ENCODE measurements at places on chromosomes 7 and 10. TPM values are rescaled to one million over a fixed set of nuclear protein-coding genes. Genes with fewer than 3 reads are reported as not detected.

MKI67 gene
- 89.3 TPM for polyA plus RNA-seq

PTF1A gene
- not detected for polyA plus RNA-seq

GDF2 gene
- not detected for polyA plus RNA-seq

FXYD4 gene
- not detected for polyA plus RNA-seq

ITPRID1 gene
- not detected for polyA plus RNA-seq

CACNA2D1 gene
- 33.9 TPM for polyA plus RNA-seq

HMX3 gene
- not detected for polyA plus RNA-seq

PTPN20 gene
- polyA plus RNA-seq = 7.3 TPM

H2AZ2 gene
- 291 TPM for polyA plus RNA-seq

ALDH18A1 gene
- polyA plus RNA-seq = 83.8 TPM

CFAP69 gene
- polyA plus RNA-seq = 22.5 TPM

DNA sequence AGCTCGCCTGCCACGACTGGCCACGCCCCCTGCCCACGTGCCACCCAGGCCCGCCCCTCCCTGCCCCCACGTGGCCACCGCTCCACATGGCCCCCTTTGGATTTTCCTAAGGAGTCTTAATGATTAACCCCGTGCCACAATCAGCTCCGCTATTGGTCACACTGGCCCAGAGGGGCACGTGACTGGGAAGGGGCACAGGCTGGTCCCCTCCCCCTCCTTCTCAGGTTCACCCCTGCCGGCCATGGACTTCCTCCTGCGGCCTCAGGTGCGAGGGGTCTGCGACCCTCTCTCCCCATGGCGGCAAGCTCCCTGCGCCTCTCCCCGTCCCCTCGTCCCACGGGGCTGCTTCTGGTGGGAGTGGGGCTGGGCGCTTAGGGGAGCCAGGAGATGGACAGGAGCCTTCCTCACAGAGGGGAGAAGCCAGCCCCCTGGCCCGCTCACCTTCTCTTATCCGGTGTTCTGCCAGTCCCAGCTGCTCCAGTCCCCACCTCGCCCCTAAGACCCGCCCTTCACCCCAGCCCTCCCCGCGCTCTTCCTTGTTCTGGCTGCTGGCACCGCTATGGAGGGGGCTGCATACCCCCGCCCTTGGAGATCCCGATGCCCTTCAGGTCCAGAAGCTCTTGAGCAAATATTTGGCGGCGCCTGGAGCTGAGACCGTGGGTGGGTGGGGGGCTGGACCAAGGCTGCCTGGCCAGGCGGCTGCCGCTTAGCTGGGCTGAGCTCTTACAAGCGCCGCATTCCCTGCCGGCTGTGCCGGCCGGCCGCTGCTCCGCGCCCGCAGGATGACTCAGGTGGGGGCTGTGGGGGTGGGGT, 3.2 kb downstream of the SLC4A2 start:
- DNase-seq = peak; percentile 77

DNA sequence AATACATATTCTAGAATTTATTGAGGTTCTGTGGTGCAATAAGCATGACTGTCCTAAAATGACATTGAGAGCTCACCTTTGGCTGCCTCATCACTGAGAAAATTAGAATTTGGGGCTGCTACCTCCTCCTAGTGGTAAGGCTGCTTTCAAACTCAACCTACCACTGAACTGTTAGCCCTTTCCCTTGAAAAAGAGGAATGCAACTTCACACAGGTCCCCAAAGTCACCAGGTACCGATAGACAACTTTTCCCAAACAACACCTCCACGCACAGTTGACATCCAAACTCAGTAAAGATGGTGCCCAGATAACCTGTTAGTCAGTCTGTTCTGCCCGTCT, 75.9 kb upstream of the SCIN start:
- no peak for DNase-seq

- no peak for DNase-seq
Observed at GRCh38 chr7:30285067-30285535, 704 bp downstream of the ZNRF2 start.

DNA sequence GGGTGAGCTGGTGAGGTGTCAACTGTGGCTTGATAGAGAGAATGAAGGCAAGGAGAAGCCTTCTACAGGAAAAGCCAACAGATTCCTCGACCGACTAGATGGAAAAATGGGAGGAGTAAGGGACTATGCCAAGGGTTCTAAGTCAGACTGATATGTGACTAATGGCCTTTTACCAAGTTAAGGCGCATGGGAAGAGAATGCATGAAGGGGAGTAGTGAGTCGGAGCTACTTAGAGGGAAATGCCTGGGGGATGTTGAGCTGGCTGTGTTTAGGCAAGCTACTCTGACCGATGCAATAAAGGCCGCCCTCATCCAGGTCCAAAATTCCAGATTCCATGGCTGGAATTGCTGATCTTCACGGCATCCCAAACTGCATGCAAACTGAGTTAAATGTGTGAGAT, 48.2 kb downstream of the APBB1IP start:
- no peak for DNase-seq

GRCh38 chr7:131931370-131931769, 374.9 kb upstream of the PODXL start:
- DNase-seq = no peak

GRCh38 chr7:8391353-8392062, 41.9 kb upstream of the NXPH1 start:
- DNase-seq = no peak

DNA sequence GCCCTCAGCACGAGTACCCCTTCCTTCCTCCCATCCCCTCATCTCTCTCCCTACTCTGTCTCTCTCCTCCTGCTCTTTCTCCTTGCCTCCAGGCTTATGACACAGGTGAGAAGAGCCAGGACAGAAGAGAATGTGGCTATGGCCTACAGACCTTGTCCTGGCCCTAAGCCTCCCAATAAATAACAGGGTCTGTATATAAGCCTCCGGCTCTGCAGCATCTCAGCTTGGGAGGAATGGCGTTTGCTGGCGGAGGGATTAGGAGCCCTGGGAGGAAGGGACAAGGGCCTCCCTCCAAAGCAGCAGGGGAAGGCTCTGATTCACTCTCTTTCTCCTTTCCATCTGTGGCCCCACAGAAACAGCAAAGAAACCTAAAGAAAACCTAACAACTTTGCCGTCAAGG, 45.8 kb downstream of the COL13A1 start:
- DNase-seq = no peak

DNA sequence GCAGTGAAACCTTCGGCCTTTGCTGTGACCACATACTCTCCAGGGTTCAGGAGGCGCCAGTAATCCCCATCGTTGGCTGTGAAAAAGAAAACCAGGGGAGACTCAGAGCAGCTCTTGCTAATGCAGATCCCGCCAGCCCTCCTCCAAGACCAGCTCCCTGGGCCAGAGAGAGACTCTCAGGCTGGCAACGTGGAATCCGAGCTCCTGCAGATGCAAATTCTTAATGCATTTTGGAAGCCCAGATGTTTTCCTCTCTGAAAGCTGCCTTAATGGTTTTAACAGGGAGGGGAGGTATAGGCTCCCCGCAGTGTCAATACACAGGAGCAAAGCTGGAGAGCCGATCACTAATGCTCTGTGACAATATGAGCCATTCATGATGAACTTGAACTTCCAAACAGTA, 80.8 kb downstream of the GPR26 start:
- no peak for DNase-seq

DNA sequence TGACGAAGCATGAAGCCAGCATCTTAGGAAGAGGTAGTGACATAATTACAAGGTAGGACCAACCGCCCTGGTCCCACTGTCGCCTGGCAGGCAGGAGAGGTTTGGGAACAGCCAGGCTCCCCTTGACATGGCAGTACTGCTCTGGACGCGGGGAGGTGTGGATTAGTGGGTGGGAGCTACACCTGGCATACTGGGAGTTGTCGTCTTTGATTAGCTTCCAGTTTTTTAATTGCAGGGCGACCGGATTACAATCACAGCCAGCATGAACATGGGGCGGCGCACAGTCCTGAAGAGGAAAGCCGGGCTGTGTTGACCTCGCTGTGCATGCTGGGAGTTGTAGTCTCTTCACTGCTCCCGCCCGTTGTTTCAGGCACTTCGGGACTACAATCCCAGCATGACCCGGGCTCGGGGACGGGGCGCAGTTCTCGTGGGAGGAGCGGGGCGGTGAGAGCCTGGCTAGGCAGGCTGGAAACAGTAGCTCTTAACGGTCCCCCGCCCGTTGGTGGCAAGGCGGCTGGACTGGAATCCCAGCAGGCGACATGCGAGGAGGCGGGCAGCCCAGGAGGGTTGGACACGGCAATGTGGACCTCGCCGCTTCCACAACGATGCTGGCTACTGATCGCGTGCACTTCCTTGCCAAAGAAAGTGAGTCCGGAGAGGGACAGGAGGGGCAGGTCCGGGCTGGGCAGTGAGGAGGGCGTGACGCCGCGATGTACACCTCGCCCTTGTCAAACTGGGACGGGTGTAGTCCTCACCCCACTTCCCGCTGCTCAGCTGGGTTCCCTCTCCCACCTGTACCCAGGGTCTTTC, 98.0 kb upstream of the ZNF722 start:
- peak; percentile 3 for DNase-seq

DNA sequence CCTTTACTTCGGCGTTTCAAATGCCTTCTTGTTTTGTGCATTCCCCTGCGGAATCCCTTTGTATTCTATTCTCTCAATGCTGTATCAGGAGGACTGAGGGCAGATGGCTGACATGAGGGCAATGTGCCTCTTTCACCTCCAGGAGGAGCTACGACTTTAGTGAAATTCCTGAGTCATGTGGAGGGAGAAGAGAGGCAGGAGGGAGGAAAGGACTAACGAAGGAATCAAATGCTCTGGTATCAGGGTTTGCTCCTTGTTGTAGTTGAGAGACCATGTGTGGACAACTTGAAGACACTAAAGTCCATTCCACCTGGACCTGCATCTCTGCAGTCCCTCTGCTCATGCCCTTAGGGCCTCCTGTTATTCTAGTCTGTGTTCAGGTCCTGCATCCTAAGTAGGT, 40.2 kb upstream of the PRSS58 start:
- DNase-seq = no peak

GRCh38 chr7:128266529-128266882, 25.4 kb downstream of the LEP start:
- no peak for DNase-seq

GRCh38 chr10:110850099-110850498, 21.6 kb upstream of the PDCD4 start:
- DNase-seq = no peak

DNA sequence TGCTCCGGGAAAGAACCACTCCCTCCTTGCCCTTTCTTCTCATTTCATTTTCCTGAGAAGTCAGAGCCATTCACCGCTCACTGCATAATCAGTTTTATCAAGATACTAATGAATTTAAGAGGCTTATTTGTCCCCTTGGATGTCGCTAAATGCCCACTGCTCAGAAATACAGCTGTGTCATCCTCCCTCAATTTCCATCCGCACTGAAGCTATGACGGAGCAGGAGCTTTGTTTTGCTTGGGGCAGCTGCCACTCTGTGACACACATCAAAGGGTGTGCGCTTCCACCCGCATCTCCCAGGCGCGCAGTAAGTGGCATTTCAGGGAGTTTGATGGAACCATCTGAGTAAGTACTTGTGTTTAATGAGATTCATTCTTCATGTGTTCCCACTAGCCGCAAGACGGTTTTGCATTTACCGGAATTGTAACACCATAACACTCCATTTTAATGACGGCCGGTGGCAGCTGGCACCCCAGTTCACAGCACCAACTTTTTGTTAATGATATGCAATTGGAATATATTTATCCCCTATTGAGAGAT, 103.8 kb upstream of the PARD3 start:
- DNase-seq = no peak

DNA sequence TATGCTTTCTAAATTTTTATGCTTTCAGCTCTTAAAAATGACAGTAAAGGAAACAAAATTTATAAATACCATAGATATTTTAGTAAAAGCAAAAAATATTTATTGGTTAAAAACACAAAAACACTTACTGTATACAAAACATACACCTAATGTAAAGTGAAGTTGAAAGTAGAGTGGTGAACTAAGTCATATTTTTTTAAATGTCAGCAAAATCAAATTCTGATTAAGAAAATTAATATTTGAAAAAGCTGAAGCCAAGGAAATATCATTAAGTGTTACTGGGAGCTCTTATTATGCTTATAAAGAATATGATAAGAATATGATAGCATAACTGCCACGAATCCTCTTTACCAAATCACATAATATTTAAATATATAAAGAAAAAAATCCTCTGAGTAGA, 65.3 kb upstream of the PLXDC2 start:
- DNase-seq = no peak

DNA sequence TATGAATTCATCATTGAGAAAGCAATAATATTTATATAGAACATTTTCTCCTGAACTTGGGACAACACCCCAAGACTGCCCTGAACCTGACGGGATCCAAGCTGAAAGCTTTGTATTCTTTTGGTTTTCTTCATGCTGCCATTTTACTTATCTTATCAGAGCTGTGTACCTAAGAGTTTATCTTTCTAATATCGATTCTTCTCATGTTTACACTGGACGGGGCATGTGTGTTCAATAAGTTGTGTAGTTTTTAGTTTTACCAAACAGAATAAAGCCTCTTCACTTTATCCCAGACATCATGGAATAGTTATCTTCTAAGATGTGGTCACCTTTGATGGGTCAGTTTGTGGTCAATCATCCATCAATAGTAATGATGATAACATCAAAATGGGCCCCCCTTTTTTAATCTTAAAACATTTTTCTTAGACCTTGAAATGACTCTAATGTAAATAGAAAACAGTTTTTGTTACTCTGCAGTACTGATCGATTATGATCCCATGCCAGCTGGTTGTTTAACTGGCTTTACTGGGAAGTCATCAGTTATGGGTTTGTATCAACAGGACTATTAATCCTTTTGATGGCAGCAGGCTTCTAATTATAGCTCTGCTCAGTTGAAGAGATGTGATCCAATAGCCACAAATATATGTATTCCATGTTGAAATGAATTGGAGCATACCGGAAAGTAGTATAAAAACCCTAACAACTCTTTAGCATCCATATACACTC, 446.1 kb downstream of the KCNMA1 start:
- no peak for DNase-seq

DNA sequence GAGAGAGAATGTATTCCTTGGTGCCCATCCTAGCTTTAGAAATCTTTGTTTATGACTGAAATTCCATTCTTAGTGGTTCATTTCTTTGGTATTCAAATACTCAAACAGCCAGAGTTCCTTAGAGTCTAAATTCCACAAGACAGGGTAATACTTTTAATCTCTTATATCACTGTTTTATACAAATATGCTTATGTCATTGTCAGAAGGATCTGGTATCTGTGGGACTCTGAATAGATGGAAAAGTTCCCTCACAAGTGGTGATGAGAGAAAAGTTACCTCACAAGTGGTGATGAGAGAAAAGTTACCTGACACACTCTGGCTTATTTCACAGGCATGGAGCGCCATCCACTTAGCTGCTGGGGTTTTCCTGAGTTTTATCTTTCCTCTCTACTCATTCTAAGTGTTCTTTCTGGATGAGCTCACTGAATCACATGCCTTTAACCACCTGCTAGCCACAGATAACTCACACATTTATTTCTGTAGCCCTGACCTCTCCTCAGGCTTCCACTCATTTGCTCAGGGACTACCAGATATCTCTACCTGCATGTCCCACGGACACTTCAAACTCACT, 784.0 kb downstream of the SUGCT start:
- no peak for DNase-seq

DNA sequence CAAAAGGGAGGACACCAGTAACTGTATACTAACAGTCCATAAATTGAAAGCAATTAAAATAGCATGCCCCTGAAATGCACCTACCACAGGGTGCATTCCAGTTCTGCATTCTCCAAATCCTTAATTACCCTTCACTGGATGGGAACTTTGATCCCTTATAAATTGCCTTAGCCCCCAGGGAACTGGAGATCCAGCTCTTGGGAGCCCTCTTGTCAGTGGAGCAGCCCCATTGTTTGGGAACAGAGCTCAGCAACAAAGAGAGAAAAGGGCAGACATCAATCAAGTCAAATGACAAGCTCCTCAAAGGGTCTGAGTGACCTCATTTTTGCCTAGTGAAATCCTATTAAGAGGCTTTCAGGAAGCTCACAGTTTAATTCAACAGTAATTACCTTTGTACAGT, 472.6 kb downstream of the XPNPEP1 start:
- peak; percentile 74 for DNase-seq

- no peak for DNase-seq
Observed at GRCh38 chr7:76011442-76011861, 17.1 kb upstream of the TMEM120A start.
